ENCODE measurements at places on chromosomes 13 and 19. TPM values are rescaled to one million over a fixed set of nuclear protein-coding genes. Genes with fewer than 3 reads are reported as not detected.
A peak's percentile ranks its signal among the peaks of the same experiment; 100 is the strongest.

- DNase-seq, result peak; percentile 79
Observed at GRCh38 chr19:3125900-3126524, 9.8 kb upstream of the GNA15 start.

GRCh38 chr13:97976610-97977521, 23.4 kb downstream of the IPO5 start:
- no peak for DNase-seq

- DNase-seq, result no peak
Observed at GRCh38 chr13:105329359-105329758, 1206.1 kb downstream of the EFNB2 start.

GRCh38 chr13:75825161-75825560, 189.0 kb downstream of the LMO7 start:
- no peak for DNase-seq

GRCh38 chr19:3844596-3844995, 24.2 kb downstream of the ZFR2 start:
- DNase-seq, result no peak

- DNase-seq, result no peak
Observed at GRCh38 chr13:44280456-44280855, 93.2 kb upstream of the SERP2 start.

Gene VSIG10L
- 1.7 TPM for total RNA-seq

Gene TMEM272
- 0.06 TPM for total RNA-seq

Gene LIN7B
- total RNA-seq, result 8.8 TPM

Gene NXNL1
- not detected for total RNA-seq

Gene ADM5
- 0.98 TPM for total RNA-seq

Gene MTUS2
- total RNA-seq, result 0.25 TPM
